Activated naive CD8-positive, alpha-beta T cell treated with anti-CD3 and anti-CD28 coated beads for 36 hours (primary cell): ENCODE measurements at places on chromosomes 12 and 14. TPM values are rescaled to one million over a fixed set of nuclear protein-coding genes. Genes with fewer than 3 reads are reported as not detected.

CDH24 gene
- total RNA-seq, result 0.49 TPM

IL22 gene
- total RNA-seq, result 0.31 TPM

CMKLR1 gene
- total RNA-seq, result not detected

LYZ gene
- not detected for total RNA-seq

CD69 gene
- total RNA-seq, result 143 TPM

PTPRR gene
- not detected for total RNA-seq

CMTM5 gene
- total RNA-seq, result not detected

POLE gene
- 123 TPM for total RNA-seq

SMARCD1 gene
- total RNA-seq, result 74.8 TPM

C3AR1 gene
- total RNA-seq, result 2.7 TPM

ABCD2 gene
- total RNA-seq, result 3.6 TPM

TROAP gene
- 56.6 TPM for total RNA-seq

PARP11 gene
- 23.1 TPM for total RNA-seq

PLA2G1B gene
- not detected for total RNA-seq

PLBD1 gene
- total RNA-seq, result 0.32 TPM

SETD1B gene
- 15.0 TPM for total RNA-seq

AKAP6 gene
- 2.1 TPM for total RNA-seq

- DNase-seq, result no peak
Measured at GRCh38 chr14:62053188-62053587, 291.0 kb downstream of the SNAPC1 start.

DNA sequence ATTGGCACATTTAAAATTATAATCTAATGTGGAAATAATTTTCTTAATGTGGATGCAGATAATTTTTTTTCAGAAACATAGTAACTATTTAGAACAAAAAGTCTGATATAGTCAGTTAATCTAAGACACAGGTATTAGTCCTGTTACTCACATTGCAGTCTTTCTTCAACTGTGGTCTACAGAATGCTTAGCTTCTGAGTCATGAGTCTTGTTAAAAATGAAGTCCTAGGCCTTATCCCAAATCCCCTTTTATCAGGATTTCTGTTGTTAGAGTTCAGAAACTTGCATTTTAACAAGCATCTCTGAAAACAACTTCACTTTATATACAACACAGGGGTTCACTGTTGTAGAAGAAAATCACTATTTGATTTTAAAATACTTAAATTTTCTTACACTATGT, 112.2 kb downstream of the SLC16A7 start:
- DNase-seq, result no peak

DNA sequence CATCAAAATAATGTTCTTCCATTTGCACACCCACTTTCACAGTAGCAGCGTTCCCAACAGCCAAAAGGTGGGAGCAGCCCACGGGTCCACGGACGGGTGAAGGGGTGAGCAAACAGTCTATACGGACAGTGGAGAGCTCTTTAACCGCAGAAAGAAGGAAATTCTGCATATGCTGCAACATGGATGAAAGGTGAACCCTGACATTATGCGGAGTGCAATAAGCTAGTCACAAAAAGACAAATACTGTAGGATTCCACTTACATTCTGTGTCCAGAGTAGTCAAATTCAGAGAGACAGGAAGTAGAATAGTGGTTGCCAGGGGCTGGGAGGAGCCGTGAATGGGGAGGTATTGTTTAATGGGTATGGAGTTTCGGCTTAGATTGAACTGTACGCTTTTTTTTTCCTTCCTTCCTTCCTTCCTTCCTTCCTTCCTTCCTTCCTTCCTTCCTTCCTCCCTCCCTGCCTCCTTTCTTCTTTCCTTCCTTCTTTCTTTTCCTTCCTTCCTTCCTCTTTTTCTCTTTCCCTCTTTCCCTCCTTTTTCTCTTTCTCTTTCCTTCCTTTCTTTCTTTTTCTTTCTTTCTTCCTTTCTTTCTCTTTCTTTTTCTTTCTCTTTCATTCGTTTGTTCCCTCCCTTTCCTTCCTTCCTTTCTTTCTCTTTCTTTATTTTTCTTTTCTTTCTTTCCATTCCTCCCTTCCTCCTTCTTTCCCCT, 15.8 kb upstream of the ANKRD9 start:
- peak; percentile 38 for DNase-seq

DNA sequence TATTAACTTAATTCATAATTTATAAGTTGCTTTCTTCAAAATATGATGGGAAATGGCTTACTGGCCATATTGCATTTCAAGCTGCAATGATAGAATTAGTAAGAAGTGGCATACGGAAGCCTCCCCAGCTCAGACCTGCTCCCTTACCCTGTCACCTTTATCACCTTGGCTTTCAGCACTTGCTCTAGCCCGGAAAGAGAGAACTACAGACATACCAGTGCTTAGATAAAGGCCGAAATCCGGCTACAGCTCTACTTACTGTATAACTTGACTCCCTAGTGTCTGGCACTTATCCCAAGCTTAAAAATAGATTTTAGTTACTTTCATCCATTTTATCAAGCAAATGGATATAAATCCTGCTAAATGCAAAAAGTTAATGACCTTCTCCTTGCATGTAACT, 42.5 kb downstream of the PKP2 start:
- DNase-seq, result no peak

GRCh38 chr14:32460267-32460666, 131.2 kb downstream of the AKAP6 start:
- DNase-seq, result no peak

- DNase-seq, result no peak
Measured at GRCh38 chr12:97131220-97131981, 224.3 kb downstream of the NEDD1 start.

DNA sequence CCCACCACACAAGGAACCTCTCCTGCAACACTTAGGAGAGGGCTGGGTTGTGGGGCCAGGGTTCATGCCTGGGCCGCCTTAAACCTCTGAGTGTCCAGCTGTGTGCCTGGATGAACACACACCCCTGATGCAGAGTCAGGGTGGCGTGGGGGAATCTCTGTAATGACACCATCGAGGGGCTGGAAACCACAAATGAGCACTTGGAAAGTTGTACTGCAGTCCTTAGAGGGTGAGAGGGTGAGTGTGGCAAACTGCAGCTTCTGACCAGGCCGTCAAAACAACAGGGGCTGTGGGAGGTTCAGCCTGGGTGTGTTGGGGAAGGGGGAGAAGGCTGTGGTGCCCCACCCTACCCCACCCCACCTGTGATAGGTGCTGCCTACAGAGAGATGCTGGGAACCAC, 12.4 kb upstream of the KRT5 start:
- no peak for DNase-seq

DNA sequence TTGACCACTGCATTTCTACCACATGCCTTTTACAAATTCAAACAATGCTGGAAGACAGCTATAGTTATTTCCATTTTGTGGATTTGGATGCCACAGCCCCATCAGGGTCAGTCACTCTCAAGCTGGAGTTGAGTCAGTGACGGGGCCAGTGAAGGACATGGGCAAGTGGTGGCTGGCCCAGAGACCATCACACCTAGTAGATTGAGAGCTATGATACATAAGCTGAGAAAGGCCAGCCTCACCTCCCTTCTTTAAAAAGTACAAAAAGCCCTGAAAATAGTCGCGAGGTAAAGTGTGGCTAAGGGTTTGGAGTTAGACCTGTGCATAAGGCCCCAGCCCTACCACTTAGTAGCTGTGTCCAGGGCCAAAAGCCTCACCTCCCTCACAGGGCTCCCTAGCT, 4.1 kb downstream of the KCTD10 start:
- no peak for DNase-seq

GRCh38 chr12:13369474-13370056, 173.0 kb downstream of the EMP1 start:
- no peak for DNase-seq

DNA sequence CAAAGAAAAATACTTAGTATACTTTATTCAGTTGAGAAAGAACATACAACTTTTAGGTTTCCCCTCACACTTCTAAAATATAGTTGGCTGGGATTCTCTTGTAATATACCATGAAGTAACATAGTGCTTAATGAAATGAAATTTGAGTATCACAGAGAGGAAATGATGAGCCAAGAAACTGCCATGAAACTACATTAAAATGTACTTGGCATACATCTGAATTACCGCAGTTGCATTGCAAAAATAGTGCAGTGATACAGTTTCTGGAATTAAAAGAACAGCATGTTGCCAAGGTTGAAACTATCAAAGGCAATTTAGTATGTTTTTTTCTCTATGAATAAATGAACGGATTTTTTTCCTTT, 389.2 kb downstream of the TMEM117 start:
- DNase-seq, result no peak

- no peak for DNase-seq
Measured at GRCh38 chr14:30064454-30064853, 136.8 kb upstream of the PRKD1 start.

GRCh38 chr12:79454338-79454843, 236.4 kb downstream of the PAWR start:
- no peak for DNase-seq

- no peak for DNase-seq
Measured at GRCh38 chr12:71240946-71241345, 83.1 kb upstream of the TSPAN8 start.

GRCh38 chr12:49978125-49978524, 5.4 kb downstream of the AQP6 start:
- DNase-seq, result no peak

DNA sequence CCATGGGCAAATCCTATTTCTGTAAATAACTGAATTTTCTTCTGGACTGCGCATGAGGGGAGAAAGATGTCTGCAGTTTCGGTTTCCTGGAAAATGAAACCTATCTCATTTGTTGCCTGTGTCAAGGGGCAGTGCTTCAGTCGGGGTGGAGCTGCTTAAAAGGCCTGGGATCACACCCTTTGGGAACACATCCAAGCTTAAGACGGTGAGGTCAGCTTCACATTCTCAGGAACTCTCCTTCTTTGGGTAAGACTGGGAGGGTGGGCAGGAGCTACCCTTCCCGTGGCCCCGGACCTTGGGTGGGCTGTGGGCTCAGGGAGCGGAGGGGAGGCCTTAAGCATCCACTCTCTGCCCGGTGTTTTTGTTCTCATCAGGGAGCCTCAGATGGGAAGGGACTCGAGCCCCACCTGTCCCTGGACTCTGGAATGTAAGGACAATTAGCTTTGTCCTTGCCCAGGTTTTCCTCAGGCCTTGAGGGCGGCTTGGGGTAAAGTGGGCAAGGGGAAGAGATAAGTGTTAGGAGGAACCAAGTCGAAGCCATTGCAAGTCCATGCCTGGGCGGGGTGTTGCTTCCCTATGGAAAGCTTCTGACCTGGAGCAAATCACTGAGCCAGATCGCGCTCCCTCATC, at the start of gene IFI27:
Gene IFI27, plus strand, starts transcription at position 185 of the 630 bp plus-strand sequence.
- DNase-seq, result no peak

GRCh38 chr14:54564071-54564867, 2.7 kb upstream of the SAMD4A start:
- DNase-seq, result no peak

GRCh38 chr14:35337269-35338255, 45.4 kb downstream of the PSMA6 start:
- DNase-seq, result no peak

GRCh38 chr14:39383741-39384140, 48.5 kb downstream of the FBXO33 start:
- no peak for DNase-seq

- no peak for DNase-seq
Measured at GRCh38 chr12:124532331-124532750, 35.1 kb downstream of the NCOR2 start.

DNA sequence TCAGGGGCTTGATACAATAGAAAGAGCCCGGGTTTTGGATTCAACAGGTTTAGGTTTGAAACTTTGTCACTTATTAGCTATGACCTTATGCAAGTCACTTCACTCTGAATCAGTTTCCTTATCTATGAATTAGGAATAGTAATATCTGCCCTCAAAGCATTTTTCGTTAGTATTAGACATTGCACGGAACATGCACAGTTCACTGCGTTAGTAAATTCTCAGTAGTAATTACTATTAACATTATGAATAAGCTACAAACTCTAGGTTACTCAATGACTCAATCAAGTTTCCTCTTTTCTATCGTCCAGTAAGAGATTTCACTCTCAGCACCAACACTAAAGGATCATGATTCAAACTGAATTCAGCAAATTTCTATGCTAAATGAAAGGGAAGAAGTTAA, 150.3 kb downstream of the CEP83 start:
- DNase-seq, result no peak

DNA sequence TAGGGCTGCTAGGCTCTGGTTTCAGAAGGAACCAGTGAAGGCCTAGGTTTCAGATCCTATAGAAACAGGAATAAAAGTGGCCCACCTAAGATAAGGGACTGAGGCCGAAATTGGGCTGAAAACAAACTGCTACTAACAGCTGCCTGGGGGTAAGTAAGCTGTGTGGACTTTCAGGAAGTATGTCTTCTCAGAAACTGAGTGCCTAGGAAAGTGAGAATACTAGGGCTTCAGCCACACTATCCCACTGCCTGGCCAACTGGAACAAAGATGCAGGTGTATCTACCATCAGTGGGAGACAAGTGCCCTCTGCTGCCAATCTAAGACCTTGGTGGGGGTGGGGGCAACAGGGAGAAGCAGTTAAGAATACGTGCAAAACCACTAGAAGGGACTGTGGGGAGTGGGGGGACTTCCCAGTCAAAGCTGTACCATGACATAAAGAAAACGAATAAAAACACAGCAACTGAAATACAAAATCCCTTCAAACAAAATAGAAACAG, 82.5 kb downstream of the MED13L start:
- DNase-seq, result peak; percentile 75

GRCh38 chr12:46089414-46090162, 99.2 kb upstream of the SCAF11 start:
- no peak for DNase-seq
